Fibroblast of mammary gland (primary cell): ENCODE measurements at places on chromosomes 6 and 20.

- DNase-seq: no peak
Observed at GRCh38 chr6:2652611-2653010, 98.1 kb downstream of the MYLK4 start.

- no peak for DNase-seq
Observed at GRCh38 chr6:64948261-64948660, 758.8 kb downstream of the EYS start.

- no peak for DNase-seq
Observed at GRCh38 chr6:92174398-92175073, 1244.8 kb downstream of the EPHA7 start.

DNA sequence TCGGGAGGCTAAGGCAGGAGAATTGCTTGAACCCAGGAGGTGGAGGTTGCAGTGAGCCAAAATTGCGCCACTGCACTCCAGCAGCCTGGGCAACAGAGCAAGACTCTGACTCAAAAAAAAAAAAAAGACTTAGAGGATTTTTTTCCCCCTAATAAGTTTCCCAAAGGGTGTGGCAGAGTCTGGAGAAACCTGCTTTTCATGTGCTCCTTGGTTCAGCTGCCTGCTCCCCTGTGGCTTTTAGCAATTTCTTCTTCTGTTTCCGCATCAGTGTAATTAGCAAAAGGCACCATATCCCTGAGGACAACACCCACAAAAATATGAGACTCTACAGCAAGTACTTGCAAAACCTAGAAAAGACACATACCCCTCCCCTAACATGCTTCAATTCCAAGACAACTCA, 28.6 kb upstream of the ZNF133 start:
- DNase-seq: no peak

DNA sequence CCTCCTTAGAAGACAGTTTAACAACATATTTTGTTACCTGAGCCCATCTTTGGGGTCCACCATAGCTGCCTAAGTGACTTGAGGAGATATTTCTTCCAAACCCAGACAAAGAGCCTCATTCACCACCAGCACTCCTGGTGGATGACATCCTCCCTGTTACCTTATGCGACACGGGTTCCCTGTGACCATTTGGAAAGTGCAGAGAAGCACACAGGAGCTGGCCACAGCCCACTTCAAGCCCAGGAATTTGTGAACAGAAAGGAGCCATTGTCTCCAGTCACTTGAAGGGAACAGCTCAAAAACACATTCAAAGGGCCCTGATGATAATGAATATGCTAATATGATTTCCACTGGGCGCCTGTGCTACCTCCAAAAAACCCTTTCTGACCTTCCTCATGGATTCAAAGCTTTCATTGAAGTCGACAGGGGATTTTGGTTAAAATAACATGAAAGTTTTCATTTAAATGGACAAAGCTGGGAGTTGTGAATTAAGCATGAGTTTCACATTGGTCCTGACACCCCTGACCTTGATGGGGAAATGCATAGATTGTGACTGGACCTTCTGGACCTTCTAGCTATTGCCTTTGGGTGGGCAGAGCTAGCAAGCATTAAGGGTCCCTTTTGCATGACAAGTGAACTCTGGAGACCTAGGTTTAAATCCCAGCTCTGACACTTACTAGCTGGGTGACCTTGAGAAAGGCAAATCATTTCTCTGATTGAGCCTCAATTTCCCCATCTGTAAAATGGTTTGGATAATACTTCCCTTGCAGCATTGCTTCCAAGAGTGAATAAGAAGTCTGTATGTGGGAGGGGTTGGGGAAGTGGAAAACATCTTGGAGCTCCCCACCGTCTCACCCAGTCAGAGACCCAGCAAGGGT, 83.3 kb upstream of the SIRPA start:
- DNase-seq: no peak
